Chondrocyte (in vitro differentiated cells): ENCODE measurements at places on chromosomes 1 and 21. TPM values are rescaled to one million over a fixed set of nuclear protein-coding genes. Genes with fewer than 3 reads are reported as not detected.

GRCh38 chr1:83058327-83058726 lies 940.6 kb downstream of the TTLL7 start:
- no peaks in the 10 kb centered on the region for H3K27me3 ChIP-seq
- no peak for DNase-seq
- H3K27ac ChIP-seq = no peak overlapping the region
- peaks cover 8% of the 10 kb centered on the region for H3K4me1 ChIP-seq
- no peak overlapping the region for H3K4me3 ChIP-seq

GRCh38 chr21:15406791-15407190 lies 323.0 kb upstream of the USP25 start:
- no peak for DNase-seq
- peaks cover 2% of the 10 kb centered on the region for H3K36me3 ChIP-seq
- no peaks in the 10 kb centered on the region for H3K27me3 ChIP-seq
- no peaks in the 10 kb centered on the region for H3K4me1 ChIP-seq
- H3K4me3 ChIP-seq = no peak overlapping the region
- no peak overlapping the region for H3K27ac ChIP-seq

DNA sequence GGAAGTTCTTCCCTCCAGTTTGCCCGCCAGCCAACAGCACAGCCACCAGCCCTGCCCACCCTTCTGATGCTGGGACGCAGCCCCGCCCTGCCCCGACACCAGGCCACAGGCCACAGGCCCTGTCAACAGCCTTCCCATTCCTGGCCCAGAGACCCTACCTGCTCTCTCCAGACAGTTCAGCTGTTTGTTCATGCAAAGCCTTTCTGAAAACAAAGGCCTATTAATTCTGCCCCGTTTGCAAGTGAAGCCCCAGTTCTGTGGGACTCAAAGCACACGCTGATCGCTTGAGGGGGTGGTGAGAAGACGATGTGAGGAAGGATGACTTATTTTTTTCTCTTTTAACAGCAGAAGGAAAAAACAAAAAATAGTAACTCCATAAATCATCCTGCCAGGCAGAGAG lies 55.4 kb upstream of the KIF26B start:
- no peaks in the 10 kb centered on the region for H3K27me3 ChIP-seq
- H3K4me1 ChIP-seq = peaks cover 10% of the 10 kb centered on the region
- H3K36me3 ChIP-seq = peaks cover under 1% of the 10 kb centered on the region
- H3K4me3 ChIP-seq = no peak overlapping the region
- H3K27ac ChIP-seq = no peak overlapping the region
- DNase-seq = no peak

DNA sequence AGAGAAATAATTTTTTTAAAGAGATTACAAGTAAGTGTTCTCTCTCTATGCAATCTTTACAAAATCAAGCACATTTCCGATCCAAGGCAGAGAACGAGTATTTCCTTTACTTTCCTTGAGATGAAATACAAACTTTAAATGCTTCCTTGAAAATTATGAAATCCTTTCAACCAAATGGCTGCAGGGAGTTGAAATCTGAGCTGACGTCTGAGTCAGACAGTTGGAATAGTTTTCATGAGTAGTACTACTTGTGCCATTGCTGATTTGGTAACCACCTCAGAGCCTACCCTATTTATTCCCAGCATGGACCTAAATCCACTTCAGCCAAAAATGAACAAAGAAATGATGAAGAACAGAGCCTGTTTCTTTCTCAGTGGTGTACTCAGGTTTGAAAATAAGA lies 183.6 kb downstream of the GIPC2 start:
- H3K27me3 ChIP-seq = peaks cover 18% of the 10 kb centered on the region
- no peaks in the 10 kb centered on the region for H3K4me1 ChIP-seq
- no peak for DNase-seq
- no peaks in the 10 kb centered on the region for H3K36me3 ChIP-seq

The NR5A2 gene
- total RNA-seq = not detected in 3 replicates

The MAN1A2 gene
- 42.7 to 68.3 TPM (median 45.1 TPM) in 3 replicates for total RNA-seq
